ENCODE measurements at places on chromosomes 5 and 9.

GRCh38 chr5:168837852-168838251 is 258.7 kb upstream of the PANK3 start:
- DNase-seq: no peak

DNA sequence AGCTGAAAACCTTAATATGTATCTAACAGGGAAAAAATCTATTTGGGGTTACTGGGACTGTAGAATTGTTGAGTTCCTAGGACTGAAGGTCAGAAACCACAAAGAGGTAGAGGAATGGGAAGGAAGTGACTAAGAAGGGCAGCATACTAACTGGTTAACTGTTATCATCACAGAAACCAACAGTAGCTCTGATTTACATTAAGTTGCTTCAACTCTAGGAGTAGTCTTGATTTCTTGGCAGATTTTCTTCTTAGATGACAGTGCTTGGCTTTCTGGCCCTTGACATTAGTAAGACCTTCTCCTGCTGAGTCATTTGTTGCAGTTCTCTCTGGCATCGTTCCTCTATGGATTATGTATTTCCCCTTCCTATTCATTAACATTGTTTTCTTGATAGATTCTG is 116.1 kb upstream of the RASA1 start:
- DNase-seq: no peak

DNA sequence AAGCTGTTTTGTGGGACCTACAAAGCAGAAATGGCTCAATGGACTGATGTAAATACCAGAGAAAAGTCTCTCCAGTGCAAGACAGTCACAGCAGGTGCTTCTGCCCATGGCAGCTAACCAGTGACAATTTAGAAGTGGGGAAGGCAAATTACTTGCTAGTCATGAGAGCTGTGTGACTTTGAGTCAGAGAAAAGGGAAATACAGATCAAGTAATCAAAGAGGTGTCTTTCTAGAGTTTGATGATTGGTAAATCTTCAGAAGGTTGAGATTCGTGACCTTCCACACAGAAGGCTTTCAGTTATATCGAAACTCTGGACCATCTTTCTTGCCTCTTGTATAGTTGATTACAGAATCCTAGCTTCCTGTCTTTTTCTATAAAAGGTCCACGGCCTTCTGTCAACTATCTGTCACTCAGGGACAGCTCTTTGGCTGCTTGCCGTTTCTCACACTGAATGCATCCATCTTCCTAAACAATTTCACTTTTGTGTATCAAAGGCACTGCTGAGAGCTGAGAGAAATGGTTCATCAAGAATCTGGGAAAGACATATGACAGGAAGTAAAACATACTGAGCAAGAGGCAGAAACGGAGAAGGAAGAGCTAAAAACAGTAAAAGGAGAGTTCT is 993.9 kb upstream of the ACO1 start:
- DNase-seq: no peak

GRCh38 chr5:138096997-138097828 is 13.4 kb downstream of the WNT8A start:
- no peak for DNase-seq

- no peak for DNase-seq
Measured at GRCh38 chr5:120368923-120369715, 95.0 kb upstream of the PRR16 start.

GRCh38 chr5:68285851-68286611 is 70.5 kb downstream of the PIK3R1 start:
- DNase-seq: no peak

DNA sequence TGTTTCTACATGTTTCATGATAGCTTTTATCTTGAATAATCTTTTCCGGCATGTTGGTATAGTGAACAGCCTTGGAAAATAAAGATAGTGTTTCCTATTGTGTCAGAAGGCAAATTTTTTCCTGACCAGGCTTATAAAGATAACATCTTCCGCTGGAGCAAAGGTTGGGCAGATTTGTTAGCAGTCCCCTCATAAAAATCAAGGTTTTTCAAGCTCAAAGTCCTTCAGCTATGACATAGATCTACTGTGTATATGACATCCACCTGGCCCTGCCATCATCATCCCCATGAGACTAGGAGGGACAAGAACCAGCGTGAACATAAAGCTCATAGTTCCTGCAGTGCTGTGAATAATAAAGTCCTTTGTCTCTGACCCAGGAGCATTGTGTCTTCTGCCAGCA is 30.4 kb upstream of the OTULINL start:
- no peak for DNase-seq

- no peak for DNase-seq
Measured at GRCh38 chr5:154465169-154465568, 12.9 kb downstream of the HAND1 start.

- no peak for DNase-seq
Measured at GRCh38 chr9:9790216-9790872, 822.5 kb downstream of the PTPRD start.

- no peak for DNase-seq
Measured at GRCh38 chr9:14529054-14529453, 164.2 kb downstream of the ZDHHC21 start.

- no peak for DNase-seq
Measured at GRCh38 chr9:9392755-9393154, 1220.0 kb downstream of the PTPRD start.

- no peak for DNase-seq
Measured at GRCh38 chr5:143796753-143797152, 15.2 kb upstream of the HMHB1 start.

DNA sequence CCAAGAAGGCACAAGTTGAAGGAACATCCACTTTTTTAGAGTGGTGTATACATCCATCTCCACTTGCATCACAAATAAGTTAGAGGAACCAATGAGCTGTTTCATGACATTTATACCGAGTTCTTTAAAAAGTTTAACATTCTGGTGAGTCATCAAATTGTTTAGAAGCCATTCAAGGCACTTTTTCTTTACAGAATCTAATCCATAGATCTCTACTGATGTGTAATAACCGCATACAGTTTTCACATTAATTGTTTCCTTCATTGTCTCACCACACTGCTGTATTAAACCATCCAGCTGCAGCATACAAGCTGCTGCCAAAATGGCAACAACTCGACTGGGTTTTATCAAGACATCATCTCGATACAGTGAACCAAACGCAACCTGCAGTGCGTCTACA is 744 bp downstream of the GMCL2 start:
- DNase-seq: no peak

- no peak for DNase-seq
Measured at GRCh38 chr5:118257066-118257465, 731.3 kb downstream of the DTWD2 start.

DNA sequence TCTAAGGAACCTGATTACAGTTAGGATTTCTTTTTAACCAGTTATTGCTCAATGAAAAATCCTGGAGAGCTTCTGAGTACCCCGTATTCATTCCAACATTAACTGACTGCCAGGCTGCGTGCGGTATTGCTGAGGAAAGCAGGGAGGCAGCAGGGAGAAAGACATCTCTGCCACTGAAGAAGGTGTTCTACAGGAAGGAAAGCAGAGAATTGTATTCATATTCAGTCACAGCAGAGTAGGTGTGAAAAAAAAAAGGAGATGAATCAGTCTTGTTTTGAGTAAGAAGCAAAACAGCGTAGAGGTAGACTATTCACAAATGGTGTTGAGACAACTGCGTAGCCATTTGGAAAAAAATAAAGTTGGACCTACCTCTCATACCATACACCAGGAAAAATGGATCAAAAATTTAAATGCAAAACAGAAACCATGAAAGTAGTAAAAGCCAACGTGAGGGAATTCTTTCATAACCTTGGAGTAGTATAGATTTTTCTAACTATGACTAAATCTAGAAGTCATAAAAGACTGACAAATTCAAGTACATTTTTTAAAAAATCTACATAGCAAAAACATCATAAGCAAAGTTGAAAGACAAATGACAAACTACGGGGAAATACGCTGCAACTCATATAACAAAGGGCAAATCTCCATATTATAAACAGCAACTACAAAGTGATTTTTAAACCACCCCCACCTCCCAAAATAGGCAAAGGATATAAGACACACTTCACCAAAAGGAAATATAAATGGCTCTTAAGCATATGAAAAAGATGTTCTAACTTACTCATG is 9.9 kb upstream of the NR4A3 start:
- DNase-seq: no peak

DNA sequence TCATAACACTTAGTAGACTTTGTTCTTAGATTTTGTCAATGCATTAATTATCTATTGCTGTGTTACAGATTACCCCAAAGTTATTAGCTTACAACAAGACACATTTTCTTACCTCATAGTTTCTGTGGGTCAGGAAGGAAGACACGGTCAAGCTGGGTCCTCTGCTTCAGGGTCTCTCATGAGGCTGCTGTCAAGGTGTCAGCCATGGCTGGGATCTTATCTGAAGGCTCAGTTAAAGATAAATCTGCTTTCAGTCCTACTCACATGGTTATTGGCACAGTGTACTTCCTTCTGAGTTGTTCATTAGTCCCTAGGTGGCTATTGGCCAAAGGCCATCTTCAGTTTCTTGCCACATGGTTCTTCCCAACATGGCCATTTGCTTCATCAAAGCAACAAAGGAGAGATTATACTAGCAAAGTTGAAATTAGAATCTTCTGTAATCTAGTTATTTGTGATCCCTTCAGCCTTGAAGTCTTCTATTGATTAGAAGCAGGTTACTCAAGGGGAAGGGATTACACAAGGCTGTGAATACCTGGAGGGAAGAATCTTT is 25.2 kb downstream of the TDRD7 start:
- DNase-seq: no peak
